PC-9 (cell line): ENCODE measurements at places on chromosomes 6 and 20.
A peak's percentile ranks its signal among the peaks of the same experiment; 100 is the strongest.

GRCh38 chr20:14996883-14997672, 659.7 kb upstream of the FLRT3 start:
- no peaks in the 10 kb centered on the region for H3K27me3 ChIP-seq
- H3K4me1 ChIP-seq = no peaks in the 10 kb centered on the region; the same call in 1 of the 2 replicates
- H3K36me3 ChIP-seq = no peaks in the 10 kb centered on the region
- DNase-seq = no peak
- H3K27ac ChIP-seq = no peak overlapping the region

DNA sequence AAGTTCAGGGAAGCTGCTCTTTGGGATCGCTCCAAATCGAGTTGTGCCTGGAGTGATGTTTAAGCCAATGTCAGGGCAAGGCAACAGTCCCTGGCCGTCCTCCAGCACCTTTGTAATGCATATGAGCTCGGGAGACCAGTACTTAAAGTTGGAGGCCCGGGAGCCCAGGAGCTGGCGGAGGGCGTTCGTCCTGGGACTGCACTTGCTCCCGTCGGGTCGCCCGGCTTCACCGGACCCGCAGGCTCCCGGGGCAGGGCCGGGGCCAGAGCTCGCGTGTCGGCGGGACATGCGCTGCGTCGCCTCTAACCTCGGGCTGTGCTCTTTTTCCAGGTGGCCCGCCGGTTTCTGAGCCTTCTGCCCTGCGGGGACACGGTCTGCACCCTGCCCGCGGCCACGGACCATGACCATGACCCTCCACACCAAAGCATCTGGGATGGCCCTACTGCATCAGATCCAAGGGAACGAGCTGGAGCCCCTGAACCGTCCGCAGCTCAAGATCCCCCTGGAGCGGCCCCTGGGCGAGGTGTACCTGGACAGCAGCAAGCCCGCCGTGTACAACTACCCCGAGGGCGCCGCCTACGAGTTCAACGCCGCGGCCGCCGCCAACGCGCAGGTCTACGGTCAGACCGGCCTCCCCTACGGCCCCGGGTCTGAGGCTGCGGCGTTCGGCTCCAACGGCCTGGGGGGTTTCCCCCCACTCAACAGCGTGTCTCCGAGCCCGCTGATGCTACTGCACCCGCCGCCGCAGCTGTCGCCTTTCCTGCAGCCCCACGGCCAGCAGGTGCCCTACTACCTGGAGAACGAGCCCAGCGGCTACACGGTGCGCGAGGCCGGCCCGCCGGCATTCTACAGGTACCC, at the start of gene ESR1:
Gene ESR1, plus strand, starts transcription at position 170 of the 858 bp plus-strand sequence. Its CDS starts 231 bp downstream, at position 401.
- H3K4me3 ChIP-seq = peak within 1 kb of the TSS; percentile 57
- 0 out of 2 replicates have a peak, but pooled peaks cover 3% of the 10 kb centered on the region for H3K4me1 ChIP-seq
- no peaks in the 10 kb centered on the region for H3K36me3 ChIP-seq
- DNase-seq = no peak
- no peaks in the 10 kb centered on the region for H3K27me3 ChIP-seq
- H3K27ac ChIP-seq = no peak within 1 kb of the TSS

GRCh38 chr6:7819431-7820015, 91.1 kb downstream of the TXNDC5 start:
- no peak overlapping the region for H3K4me3 ChIP-seq
- H3K36me3 ChIP-seq = no peaks in the 10 kb centered on the region
- no peak for DNase-seq
- H3K27ac ChIP-seq = no peak overlapping the region
- H3K27me3 ChIP-seq = no peaks in the 10 kb centered on the region

GRCh38 chr20:19557291-19557690, 200.8 kb upstream of the RIN2 start:
- H3K36me3 ChIP-seq = no peaks in the 10 kb centered on the region
- H3K4me3 ChIP-seq = no peak overlapping the region
- no peak overlapping the region for H3K27ac ChIP-seq
- no peaks in the 10 kb centered on the region for H3K4me1 ChIP-seq
- H3K27me3 ChIP-seq = peaks cover 22% of the 10 kb centered on the region
- no peak for DNase-seq

GRCh38 chr6:41147917-41148316, 6.2 kb downstream of the TREML1 start:
- H3K27me3 ChIP-seq = no peaks in the 10 kb centered on the region; the same call in 1 of the 2 replicates
- H3K4me3 ChIP-seq = no peak overlapping the region
- H3K36me3 ChIP-seq = no peaks in the 10 kb centered on the region

GRCh38 chr6:131400054-131400778, 172.8 kb upstream of the ARG1 start:
- H3K36me3 ChIP-seq = no peaks in the 10 kb centered on the region
- peak; percentile 56 for DNase-seq
- no peaks in the 10 kb centered on the region for H3K27me3 ChIP-seq
- H3K4me1 ChIP-seq = peaks cover 6% of the 10 kb centered on the region
- H3K4me3 ChIP-seq = no peak overlapping the region
- H3K27ac ChIP-seq = no peak overlapping the region

DNA sequence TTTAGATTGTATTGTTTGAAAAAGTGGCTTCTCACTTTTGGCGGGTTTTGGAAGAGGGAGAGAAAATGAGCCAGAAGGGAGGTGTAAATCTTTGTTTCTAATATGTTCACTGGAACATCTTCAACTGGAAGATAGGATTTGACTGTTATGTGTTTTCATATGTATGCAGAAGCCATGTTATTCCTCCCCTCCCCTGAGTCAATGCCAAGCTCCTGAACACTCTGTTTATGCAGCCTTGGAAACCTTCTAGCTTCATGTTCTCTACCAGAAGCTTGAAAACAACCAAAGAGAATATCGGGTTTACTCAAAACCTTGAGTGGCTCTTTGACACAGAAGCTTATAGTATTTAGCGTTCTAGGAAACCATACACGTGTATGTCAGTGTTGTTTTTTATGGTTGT, 279.1 kb downstream of the PRL start:
- H3K4me3 ChIP-seq = no peak overlapping the region
- DNase-seq = no peak
- no peaks in the 10 kb centered on the region for H3K4me1 ChIP-seq
- H3K36me3 ChIP-seq = no peaks in the 10 kb centered on the region
- no peak overlapping the region for H3K27ac ChIP-seq
- H3K27me3 ChIP-seq = no peaks in the 10 kb centered on the region
